NCI-H1092 (cell line): ENCODE measurements at places on chromosomes 3 and 15.

DNA sequence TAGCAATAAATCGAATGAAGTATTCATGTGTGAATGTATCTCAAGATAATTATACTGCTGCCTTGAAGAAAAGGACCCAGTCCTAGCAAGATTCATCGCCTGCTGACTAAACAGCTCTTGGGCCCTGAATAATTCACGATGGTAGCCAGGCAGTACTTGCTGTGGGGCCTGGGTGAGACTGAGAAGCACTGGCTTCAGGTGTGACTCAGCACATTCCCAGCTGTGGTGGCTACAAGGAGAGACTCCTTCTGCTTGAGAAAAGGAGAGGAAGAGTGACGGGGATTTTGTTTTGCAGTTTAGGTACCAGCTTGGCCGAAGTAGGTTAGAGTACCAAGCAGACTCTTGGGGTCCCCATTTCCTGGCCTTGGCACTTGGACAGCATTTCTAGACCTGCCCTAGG lies 47.6 kb upstream of the CD200R1L start:
- DNase-seq, result no peak

DNA sequence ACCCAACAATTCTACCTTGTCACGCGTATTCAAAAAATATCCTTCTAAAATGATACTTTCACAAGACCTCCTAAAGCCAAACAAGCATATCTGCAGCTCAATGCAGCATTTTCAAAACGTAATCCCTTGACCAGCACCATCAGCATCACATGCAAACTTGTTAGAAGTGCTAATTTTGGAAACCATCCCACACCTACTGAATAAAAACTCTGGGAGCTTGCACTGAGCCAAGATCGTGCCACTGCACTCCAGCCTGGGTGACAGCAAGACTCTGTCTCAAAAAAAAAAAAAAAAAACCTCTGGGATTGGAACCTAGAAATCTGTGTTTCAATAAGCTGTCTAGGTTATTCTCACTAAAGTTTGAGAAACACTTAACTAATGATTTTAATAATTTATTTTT lies 223.3 kb upstream of the CCDC54 start:
- DNase-seq, result no peak

GRCh38 chr3:52313774-52314188 lies 2.3 kb upstream of the DNAH1 start:
- no peak for DNase-seq

- no peak for DNase-seq
Measured at GRCh38 chr3:159936541-159936940, 52.1 kb upstream of the IL12A start.

- no peak for DNase-seq
Measured at GRCh38 chr15:20345401-20345958, 196.1 kb downstream of the GOLGA6L6 start.

- DNase-seq, result no peak
Measured at GRCh38 chr15:58472821-58473581, 41.2 kb downstream of the LIPC start.

DNA sequence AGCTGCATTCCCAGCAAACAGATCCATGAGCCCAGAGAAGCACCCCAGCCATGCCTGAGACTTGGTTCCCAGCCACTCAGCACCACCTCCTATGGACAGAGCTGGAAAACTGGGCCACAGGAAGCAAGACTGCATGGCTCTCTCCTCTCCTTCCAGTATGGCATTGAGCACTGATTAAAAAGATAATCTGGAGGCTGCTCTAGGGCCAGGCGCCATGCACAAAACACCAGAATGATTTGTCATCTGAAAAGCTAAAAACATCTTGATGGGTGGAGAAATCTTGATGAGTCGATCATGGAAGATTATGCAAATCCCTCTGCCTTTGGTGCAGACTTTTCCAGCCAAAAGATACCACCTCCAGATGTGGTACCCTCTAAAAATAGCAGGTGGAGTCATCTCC lies 62.7 kb upstream of the MRPS22 start:
- DNase-seq, result no peak

DNA sequence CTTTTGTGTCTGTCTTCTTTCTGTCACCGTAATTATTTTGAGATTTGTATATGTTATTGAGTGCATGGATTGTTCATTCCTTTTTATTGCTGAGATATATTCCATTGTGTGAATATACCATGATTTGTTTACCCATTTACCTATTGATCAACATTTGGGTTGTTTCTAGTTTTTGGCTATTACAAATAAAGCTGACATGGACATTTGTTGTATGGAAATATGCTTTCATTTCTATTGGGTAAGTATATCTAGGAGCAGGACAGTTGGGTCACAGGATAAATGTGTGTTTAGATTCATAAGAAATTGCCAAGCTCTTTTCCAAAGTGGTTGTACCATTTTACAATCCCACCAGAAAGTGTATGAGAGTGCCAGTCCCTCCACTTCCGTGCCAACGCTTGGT lies 51.2 kb downstream of the PFN2 start:
- no peak for DNase-seq
